ENCODE measurements at places on chromosomes 1 and 21.
A peak's percentile ranks its signal among the peaks of the same experiment; 100 is the strongest.

DNA sequence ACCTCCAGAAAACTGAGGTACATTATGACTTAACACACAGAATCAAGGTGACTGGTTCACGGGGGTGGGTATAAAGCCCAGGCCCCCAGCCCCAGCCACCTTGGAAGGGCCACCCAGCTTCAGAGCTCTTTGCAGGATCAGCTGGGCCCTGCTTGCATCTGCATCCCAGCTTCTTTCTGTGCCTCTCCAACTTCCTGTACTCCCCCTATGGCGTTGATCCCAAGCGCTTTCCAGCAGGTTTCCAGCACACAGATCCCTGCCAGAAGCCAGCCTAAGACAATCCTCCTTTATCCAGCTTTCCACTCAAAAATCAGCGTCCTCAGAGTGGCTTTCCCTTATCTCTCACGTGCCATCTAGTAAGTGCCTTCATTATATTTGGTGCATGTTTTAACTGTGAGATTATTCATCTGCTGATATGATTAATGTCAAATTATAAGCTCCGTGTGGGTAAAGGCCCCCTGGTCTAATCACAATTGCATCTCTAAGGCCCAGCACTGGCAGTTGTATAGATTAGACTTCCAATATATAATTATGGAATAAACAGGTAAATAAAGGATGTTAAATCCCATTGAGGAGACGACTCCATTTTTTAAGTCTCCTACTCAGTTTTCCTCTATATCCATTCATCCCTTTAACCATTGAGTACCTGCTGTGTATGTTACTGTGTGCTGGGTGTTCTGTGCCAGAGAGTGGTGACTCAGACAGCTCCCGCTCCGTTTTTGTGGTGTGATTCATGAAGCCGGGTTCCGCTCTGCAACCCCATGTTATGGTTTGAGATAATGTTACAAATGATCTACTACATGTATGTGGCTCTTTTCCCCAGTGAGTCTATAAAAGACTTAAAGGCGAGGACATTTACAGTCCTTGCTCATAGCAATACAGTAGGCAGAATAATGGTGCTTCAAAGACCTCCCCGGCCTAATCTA, 387.6 kb downstream of the PCP4 start:
- no peak for DNase-seq

- peak; percentile 16 for DNase-seq
Measured at GRCh38 chr1:116020668-116021272, 44.5 kb downstream of the SLC22A15 start.

- no peak for DNase-seq
Measured at GRCh38 chr1:222996310-222996975, 146.6 kb downstream of the TLR5 start.

- DNase-seq = no peak
Measured at GRCh38 chr1:240644732-240645131, 32.8 kb upstream of the GREM2 start.

GRCh38 chr1:2126331-2127186, 68.0 kb downstream of the FAAP20 start:
- DNase-seq = no peak
